Stimulated activated CD8-positive, alpha-beta memory T cell treated with anti-CD3 and anti-CD28 coated beads, Interleukin-4, amount 100 ng/mL, for 1 hour (primary cell): ENCODE measurements at places on chromosomes 12 and 14.

GRCh38 chr14:74501135-74501614 lies 7.6 kb downstream of the ISCA2 start:
- DNase-seq = no peak

- no peak for DNase-seq
These were observed 318.8 kb downstream of the PRKD1 start for GRCh38 chr14:29608861-29609260.

GRCh38 chr12:26434299-26435068 lies 239.1 kb downstream of the SSPN start:
- no peak for DNase-seq

DNA sequence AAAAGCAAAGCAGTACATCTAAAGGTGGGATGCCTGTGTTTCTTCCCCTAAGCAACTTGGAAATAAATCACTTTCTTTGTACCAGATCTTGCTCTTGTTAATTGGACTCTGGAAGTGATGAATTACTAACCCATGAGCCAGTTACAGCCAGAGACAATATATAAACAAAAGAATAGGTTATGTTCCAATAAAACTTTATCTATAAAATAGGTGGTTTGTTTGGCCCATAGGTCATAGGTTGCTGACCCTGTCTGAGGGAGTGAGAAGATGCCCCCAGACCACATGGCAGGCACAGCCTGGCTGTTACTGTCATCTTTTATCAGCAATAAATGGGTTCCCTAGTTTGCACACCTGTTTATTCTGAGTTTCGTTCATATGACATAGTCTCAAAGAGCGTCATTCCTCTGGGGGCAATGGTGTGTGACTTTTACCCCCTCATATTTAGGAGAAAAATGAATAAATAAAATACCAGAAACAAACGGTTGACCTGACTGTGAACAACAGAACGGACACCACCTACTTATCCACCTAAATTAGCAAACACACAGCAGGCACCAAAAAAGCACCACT lies 10.7 kb downstream of the LGMN start:
- no peak for DNase-seq

DNA sequence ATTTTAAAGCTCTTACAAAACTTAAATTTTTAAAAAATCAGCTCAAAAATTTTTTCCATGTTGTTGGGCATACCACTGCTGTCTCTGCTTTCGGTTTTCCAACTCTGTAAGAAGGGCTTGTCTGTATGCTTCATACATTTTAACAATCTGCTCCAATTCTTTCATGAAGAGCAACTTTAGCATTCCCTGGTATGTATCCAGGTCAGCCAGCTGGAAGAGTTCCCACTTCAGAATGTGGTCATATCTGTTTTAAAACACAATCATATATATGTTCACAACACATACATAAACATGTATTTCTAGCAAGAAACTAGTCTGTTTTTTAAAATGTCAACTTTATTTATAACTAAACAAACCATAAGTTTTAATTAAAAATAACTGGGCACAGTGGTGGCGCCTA lies 33.0 kb downstream of the SAV1 start:
- DNase-seq = no peak

- DNase-seq = no peak
These were observed 56.4 kb upstream of the USP44 start for GRCh38 chr12:95607642-95608041.

GRCh38 chr14:26729851-26730250 lies 132.0 kb upstream of the NOVA1 start:
- no peak for DNase-seq

DNA sequence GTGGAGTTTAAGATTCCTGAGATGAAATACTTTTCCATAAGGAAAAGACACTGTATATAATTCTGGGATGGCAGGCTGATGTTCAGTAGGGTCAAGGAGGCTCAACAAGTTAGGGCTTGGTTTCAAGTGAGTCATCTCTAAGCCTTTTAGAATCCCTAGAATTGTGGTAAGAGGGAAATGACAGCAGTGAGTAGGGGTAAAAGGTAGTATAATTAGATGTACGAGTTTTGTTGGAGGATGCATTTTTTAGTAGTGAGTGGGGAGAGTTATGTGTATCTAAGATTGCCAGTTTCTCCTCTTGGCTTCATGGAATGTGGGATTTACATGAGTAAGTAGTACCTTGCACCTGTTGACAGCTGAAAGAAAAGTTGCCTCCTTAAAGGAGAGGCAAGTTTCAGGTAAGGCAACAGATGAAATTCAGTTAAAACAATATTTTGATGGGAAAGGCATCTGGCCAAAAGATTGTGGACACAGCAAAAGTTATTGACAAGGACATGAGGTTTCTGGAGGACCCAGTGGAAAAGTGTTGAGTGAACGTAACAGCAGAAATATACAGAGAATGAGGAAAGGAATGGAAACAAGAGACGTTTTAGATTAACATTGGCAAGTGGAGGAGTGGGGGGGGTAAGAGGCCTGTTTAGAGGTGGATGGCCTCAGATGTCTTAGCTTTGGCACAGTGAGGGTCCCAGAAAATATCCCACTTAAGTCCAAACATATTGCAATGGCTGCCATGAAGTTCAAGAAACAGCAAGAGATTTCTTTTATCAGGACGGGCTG lies 21.8 kb downstream of the LMO3 start:
- DNase-seq = no peak

GRCh38 chr12:113823016-113823415 lies 143.1 kb downstream of the RBM19 start:
- no peak for DNase-seq

GRCh38 chr12:49109641-49110463 lies 795 bp downstream of the LMBR1L start:
- DNase-seq = no peak

DNA sequence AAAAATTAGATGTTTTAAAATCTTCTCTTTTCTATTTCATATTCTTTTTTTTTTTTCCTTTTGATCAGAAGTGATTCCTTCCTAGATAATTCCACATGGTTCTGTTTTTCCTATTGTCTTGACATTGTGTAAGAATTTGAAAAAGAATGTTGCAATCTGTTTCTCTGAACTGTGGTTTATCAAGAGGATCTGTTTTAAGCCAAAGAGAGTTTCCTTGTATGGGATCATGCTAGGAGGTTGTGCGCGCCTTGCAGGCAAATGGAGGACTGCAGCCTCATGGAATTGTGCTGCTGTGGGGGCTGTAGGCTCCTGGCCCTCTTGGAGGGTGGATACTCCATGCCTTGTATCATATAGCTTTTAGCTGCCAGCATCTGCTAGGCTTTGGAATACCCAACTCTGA lies 43.3 kb upstream of the MBIP start:
- DNase-seq = no peak

- DNase-seq = peak; percentile 8
These were observed 20.9 kb upstream of the ANO2 start for GRCh38 chr12:5965950-5966383.

GRCh38 chr12:94872671-94872970 lies 130.9 kb downstream of the NDUFA12 start:
- DNase-seq = no peak

DNA sequence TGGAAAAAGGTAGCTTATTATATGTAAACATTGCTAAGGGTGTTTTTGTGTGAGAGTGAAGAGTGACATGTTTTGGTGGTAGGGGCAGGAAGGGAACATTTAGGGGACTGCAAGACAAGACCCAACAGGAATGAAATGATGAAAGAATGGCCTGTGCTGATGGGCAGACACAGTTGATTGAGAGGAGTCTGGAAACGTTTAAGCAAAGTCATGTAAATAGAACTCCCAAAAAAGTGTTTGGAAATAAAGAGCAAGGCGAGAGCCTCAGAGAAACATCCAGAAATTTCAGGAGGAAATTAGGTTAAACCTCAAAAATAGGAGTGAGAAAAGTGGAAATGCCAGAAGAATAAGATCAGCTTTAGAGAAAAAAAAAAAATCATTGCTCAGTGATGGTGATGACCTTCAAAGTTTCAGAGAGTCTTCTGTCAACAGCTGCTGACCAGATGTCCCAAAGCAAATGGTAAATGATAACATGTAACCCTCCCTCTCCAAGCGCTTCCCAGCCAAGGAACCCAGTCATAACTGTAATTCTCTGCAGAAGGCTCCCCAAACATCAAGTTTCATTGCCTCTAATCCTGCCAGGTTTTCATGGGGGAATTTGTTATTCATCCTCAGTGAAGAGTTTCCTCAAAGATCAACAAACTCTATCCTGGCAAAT lies 223.2 kb upstream of the FAR2 start:
- no peak for DNase-seq

DNA sequence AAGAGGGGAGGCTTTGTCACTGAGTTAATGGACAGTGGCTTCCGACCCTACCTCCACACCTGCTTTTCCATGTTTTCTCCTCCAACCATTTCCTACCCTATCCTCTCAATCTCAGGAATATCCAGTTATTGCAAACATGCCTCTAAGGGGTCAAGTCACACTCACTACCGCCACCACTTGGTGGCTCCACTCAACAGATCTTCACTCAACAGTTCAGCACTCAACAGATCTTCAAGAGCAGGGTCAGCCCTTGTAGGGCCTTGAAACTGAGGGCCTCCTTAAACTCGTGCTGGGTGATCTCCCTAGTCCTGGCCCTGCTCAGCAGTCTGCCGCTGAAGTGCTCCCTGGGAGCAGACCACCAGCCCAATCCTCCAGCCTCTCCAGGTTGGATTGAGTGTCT lies 14.2 kb downstream of the ZNF641 start:
- DNase-seq = no peak

DNA sequence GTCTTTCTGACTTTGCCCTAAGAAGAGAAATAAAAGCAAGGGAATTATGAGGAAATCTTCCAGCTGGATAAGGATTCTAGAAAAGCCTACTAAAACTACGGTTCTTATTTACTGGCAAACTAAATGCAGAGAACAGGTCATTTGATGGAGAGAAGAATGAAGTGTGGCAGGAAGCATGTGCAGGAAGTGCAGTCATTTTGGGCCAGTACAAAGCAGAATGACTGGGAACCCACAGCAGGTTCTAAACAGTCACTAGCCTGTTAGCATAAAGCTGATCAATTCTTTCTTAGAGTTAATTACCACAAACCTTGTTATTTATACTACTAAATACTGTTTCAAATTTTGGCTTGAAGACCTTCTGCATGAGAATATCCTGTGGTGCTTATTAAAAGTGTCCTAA lies 36.7 kb downstream of the CFAP54 start:
- DNase-seq = no peak

DNA sequence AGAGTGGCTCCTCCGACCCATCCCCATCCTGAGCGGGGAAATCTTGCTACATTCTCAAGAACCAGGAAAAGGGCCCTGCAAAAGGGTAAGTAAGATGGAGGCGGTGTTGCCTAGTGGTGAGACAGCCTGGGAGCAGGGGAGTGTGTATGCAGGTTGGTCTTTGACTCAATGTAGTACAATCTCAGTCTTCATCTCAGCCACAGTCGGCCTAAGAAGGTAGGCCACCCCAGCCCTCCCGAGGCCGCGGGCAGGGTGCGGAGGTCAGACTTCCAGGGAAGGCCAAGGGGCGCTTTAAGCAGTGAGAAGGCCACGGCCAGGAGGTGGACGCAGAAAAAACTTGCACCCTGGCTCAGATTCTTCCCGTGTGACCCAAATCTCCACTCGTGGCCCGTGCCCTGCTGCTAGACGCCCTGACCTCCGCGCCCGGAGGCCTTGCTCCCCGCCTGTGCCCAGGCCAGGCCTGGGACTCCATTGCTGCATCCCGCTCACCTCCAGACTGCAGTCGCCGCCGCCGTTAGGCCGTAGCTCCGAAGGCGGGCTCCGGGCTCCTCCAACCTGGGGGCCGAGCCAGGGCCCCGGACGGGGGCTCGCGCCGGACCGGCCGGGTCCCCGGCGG lies 435 bp downstream of the FOXM1 start:
- DNase-seq = no peak

- DNase-seq = no peak
These were observed 272.8 kb downstream of the AKAP6 start for GRCh38 chr14:32601906-32602305.

GRCh38 chr12:96143392-96143791 lies 50.8 kb upstream of the ELK3 start:
- no peak for DNase-seq

- no peak for DNase-seq
These were observed 62.3 kb downstream of the NT5DC3 start for GRCh38 chr12:103778781-103779180.

DNA sequence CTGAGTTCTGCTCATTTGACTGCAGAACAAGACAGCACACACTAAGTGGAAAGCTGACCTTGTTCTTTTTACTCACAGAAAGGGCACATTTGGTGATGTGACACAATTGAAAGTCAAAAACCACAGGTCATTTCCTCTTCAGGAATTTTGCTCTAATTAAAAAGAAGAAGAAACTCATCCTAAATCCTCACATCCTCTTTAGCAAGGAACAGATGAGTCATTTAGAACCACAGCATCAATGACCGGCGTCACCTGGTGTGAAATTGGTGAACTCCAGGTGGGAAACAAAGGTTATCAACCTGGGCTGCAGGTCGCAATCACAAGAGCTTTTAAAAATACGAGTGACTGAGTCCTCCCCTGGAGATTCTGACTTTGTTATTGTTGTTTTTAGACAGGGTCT lies 2.9 kb upstream of the RNU6-8 start:
- no peak for DNase-seq

DNA sequence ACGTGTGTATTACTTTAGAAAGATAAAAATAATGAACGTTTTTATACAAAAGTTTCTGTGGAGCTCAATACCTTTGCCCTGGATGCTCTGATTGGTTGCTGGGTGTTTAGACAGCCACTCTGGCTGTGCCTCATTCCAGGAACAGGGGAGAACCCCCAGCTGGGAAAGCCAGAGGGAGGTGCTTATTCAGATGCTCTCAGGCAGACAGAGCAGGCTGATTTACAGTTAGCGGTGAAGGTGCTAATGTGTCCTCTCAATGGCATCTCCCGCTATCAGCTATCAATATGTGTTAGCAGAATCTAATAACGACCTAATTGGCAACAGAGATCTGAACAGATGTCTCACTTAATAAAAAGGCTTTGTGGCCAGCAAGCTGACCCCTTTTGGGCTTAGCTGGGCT lies 402.3 kb downstream of the NUAK1 start:
- no peak for DNase-seq

DNA sequence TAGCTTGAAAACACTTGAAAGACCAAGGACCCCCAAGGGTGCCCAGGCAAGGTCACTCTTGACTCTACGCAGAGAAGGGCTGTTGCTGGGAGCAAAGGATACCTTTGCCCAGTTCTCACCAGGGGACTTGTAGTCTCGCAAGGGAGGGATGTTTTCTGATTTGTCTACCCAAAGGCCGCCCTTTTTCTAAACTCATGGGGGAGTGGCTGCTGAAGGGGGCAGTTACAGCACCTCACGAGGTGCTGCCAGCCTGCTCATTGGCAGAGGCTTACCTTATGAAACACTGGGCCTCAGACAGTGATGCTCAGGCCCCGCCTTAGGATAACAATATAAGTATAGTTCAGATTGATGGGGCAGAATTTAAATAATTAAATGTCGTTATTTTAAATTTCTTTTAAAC lies 107.0 kb downstream of the ETV6 start:
- no peak for DNase-seq

DNA sequence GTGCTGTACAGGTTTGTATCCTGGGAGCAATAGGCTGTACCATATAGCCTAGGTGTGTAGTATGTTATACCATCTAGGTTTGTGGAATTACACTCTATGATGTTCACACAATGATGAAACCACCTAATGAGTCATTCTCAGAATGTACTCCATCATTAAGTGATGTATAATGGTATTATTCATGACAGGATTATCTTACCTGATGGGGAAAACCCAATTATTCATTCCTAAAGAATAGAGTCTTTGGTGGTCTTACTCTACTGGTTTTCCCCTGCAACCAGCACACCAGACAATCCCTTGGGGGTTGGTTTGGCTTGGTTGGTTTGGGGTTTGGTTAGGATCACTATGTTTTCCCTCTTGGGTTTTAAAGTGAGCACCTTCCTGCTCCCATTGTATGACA lies 12.6 kb upstream of the OR10P1 start:
- no peak for DNase-seq
